ENCODE measurements at places on chromosomes 4 and X.
A peak's percentile ranks its signal among the peaks of the same experiment; 100 is the strongest.

- DNase-seq = no peak
- H3K36me3 ChIP-seq = no peaks in the 10 kb centered on the region
- peaks cover 5% of the 10 kb centered on the region for H3K27me3 ChIP-seq
- H3K4me1 ChIP-seq = no peaks in the 10 kb centered on the region
- no peak overlapping the region for H3K27ac ChIP-seq
Observed at GRCh38 chrX:154333837-154334271, 38.3 kb downstream of the TKTL1 start.

DNA sequence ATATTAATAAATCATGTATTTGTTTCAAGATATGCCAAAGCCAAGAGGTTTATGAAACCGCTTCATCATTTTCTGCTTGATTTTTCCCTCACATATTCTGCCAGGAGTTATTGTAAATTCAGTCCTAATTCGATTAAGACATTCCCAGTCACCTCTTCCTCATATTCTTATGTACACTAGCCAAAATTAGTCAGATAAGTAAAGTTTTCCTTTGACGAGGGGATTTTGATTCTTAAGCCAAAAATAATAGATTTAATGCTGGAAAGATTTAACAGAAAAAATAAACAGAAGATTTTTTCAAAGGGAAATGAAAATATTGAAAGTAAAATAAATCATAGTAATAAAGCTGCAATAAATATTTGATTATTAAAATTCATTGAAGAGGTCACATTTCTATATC lies 51.0 kb upstream of the VEGFC start:
- DNase-seq = no peak
- H3K4me1 ChIP-seq = peaks cover 6% of the 10 kb centered on the region
- no peaks in the 10 kb centered on the region for H3K36me3 ChIP-seq
- H3K27ac ChIP-seq = no peak overlapping the region
- no peaks in the 10 kb centered on the region for H3K27me3 ChIP-seq

DNA sequence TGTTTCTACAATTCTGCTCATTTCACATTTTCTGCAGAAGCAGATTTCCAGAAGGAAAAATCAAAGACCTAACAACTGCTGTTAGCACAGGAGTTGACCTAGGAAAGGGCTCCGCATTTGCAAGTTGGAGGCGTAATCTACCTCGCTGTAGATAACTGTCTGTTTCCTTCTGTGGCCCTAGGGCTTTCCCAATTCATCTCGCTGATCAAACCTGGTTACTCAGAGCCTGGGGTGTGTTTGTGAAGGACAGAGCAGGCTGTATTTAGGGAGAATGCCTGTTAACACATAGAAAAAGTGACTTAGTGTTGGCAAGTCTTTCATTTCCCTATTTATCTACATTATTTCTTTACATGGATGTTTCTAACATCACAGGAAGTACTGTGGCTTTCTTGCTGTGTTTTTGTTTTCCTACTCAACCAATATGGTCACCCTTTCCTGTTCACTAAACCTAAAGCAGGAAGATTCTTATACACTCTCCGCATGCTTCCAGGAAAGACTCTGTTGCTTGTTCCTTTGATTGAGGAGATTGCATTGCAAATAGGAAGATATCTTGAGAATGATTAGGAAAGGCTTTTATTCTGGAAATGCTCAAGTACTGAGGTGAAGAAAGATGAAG lies 40.5 kb downstream of the AGA start:
- H3K4me1 ChIP-seq = no peaks in the 10 kb centered on the region
- no peak for DNase-seq
- no peaks in the 10 kb centered on the region for H3K36me3 ChIP-seq
- H3K27me3 ChIP-seq = no peaks in the 10 kb centered on the region
- H3K27ac ChIP-seq = no peak overlapping the region

DNA sequence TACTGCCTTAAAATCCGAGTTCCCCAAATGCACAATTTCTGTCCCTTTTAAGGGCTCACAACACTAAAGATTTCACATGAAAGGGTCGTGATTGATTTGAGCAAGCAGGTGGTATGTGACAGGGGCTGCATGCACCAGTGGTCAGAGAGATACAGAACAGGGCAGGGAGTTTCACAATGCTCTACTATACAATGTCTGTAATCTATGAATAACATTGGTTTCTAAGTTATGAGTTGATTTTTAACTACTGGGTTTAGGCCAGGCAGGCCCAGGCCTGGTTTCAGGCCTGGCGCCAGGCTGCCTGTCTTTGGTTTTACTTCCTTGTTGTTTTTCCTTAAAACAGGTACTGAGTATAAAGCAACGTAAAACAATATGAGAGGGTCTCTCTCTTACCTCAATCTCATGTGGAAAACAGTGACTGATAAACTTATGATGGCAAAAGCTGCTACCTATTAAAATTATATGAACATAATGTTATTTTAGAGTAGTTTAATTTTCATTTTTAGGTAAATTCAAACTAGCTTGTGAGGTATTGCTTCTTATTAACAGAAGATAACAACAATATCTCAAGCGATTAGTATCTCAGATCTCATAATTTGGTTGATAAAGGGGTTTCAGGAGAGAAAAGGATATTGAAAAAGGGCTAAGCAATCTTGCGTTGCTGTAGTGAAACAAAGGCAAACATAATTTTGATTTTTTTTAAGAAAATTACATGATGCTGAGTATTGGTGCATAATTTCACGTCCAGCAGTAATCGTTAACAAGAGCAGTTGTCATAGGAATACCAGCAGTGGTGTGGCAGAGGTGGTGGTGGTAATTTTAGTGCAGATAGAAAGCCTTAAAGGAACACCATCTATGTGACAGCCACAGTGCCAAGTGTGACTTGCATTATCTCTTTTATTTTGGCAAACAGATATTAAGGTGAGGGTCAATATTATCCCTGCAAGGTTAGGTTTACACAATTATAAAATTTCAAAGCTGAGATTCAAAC lies 944.4 kb upstream of the GRID2 start:
- H3K27me3 ChIP-seq = no peaks in the 10 kb centered on the region
- H3K4me3 ChIP-seq = no peak overlapping the region
- DNase-seq = no peak
- H3K27ac ChIP-seq = peak overlapping the region; percentile 14
- H3K36me3 ChIP-seq = no peaks in the 10 kb centered on the region

GRCh38 chrX:3950373-3950772 lies 236.9 kb upstream of the PRKX start:
- no peak overlapping the region for H3K4me3 ChIP-seq
- H3K4me1 ChIP-seq = no peaks in the 10 kb centered on the region
- H3K27ac ChIP-seq = no peak overlapping the region
- no peaks in the 10 kb centered on the region for H3K36me3 ChIP-seq

DNA sequence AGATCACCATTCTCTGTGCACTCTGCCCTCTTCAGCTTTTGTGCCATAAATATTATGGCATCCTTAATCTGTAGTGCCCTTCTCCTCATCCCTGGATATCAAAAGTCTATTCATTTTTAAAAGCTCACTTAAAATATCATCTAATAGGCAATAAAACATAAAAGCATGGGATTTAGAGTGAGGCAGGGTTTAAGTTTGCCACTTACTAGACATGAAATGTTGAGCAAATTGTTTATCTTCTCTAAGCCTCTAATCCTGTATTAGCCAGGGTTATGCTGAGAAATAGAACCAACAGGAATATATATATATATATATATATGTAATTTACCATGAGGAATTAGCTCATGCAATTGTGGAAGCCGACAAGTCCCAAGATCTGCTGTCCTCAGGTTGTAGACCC lies 472.4 kb upstream of the HS3ST1 start:
- no peak overlapping the region for H3K27ac ChIP-seq
- no peaks in the 10 kb centered on the region for H3K36me3 ChIP-seq
- DNase-seq = no peak
- no peaks in the 10 kb centered on the region for H3K4me1 ChIP-seq
- H3K27me3 ChIP-seq = no peaks in the 10 kb centered on the region

DNA sequence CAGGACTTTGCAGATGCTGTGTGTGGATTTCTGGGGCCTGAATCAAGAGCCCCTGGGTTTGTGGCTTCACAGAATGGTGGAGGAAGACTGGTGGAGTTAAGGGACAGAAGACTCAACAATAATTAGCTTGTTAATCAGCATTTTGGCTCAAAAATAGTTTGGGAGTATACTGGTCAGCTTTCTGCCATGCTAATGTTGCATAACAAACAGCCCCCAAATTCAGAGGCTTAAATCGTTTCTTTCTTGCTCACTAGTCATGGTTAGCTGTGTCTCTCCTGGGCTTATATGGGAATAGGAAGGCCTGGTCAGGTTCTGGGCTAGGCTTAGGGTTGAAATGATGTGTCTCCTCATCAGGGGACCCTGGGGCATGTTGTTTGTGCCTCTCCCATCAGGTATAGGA lies 24.4 kb downstream of the TBL1X start:
- H3K4me1 ChIP-seq = peaks cover 2% of the 10 kb centered on the region
- no peaks in the 10 kb centered on the region for H3K27me3 ChIP-seq
- no peak for DNase-seq
- no peaks in the 10 kb centered on the region for H3K36me3 ChIP-seq
- no peak overlapping the region for H3K4me3 ChIP-seq

DNA sequence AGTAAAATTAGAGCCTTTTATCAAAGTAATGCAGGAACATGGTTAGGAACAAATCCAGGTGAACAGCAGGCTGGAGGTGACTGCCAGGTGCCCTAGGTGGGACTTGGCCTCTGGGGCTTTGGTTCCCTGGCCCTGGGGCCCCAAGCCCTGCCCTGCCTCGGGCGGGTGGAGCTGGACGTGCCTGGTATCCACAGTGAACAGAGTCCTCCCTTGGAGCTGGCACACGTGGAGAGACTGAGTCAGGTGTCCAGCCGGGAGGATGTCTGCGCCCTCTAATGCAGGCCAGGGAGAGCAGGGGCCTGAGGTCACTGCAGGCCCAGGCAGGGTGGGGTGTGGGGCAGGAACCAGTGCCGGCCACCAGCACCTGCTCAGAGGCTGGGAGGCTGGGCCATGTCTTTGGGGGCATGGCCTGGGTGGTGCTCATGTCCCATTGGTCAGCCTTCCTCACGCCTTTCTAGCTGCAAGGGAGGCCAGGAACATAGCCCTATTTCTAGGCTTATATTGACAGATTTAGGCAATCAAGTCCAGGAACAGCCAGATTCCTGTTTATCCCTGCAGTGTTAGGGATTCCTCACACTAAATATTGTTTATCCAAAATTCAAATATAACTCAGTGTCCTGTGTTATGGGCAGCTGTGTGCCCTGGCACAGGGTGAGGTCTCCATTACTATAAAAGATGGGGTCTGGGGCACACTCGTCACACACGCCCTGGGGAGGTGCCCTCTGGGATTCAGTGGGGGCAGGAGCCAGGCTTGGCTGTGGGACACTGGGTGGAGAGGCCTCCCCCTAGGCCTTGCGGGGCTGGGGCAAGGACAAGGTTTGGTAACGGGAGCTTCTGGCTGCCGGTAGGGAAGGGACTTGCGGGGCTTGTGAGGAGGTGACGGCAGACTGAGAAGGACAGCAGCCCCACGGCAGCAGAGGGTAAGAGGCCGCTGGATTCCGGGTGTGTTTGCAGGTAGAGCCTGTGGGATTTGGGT lies 14.3 kb upstream of the NAT8L start:
- DNase-seq = no peak
- H3K4me1 ChIP-seq = peaks cover 38% of the 10 kb centered on the region
- H3K4me3 ChIP-seq = no peak overlapping the region
- H3K27ac ChIP-seq = no peak overlapping the region
- H3K36me3 ChIP-seq = no peaks in the 10 kb centered on the region

DNA sequence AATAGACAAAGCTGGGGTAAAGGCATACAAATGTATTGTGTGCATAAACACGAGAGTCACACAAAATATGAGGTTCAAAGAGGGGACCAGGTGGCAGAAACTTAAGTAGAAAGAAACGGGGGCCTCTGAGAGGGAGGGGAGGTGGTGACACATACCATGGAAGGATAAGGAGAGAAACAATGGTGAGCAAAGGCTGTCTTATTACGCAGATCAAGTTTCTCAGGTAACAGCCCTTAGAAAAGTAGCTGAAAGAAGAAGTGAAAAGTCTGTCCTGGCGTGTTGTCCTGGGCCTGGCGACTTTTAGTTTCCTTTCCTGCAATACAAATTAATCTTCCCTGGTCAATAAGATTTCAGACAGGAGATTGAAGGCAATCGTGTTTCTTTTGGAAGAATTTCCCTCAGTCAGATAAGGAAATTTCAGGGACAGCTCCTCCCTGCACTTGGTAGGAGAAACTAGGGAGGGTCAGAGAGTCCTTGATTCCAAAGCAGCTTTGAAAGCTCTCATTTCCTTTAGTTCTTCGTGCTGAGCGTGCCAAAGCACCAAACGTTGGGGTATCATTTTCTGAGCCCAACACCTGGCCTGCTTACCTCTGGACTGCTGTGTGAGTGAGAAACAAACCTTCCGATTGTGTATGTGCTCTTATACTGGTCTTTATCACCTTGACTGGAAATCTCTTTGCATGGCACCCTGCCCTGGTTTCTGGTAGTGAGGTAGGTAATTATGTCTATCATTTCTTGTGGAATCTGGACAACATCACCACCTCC lies 676.7 kb upstream of the LCORL start:
- H3K27ac ChIP-seq = no peak overlapping the region
- H3K4me1 ChIP-seq = no peaks in the 10 kb centered on the region
- H3K27me3 ChIP-seq = no peaks in the 10 kb centered on the region
- no peak for DNase-seq
- H3K4me3 ChIP-seq = no peak overlapping the region
- no peaks in the 10 kb centered on the region for H3K36me3 ChIP-seq

- H3K27me3 ChIP-seq = no peaks in the 10 kb centered on the region
- H3K4me1 ChIP-seq = no peaks in the 10 kb centered on the region
- H3K27ac ChIP-seq = no peak overlapping the region
- H3K4me3 ChIP-seq = no peak overlapping the region
- no peaks in the 10 kb centered on the region for H3K36me3 ChIP-seq
Observed at GRCh38 chrX:81304563-81304962, 102.7 kb downstream of the SH3BGRL start.

GRCh38 chrX:1720836-1721235 lies 106.0 kb downstream of the ASMT start:
- no peak overlapping the region for H3K27ac ChIP-seq
- H3K36me3 ChIP-seq = no peaks in the 10 kb centered on the region
- H3K27me3 ChIP-seq = no peaks in the 10 kb centered on the region
- H3K4me1 ChIP-seq = no peaks in the 10 kb centered on the region
- no peak overlapping the region for H3K4me3 ChIP-seq
- DNase-seq = no peak

DNA sequence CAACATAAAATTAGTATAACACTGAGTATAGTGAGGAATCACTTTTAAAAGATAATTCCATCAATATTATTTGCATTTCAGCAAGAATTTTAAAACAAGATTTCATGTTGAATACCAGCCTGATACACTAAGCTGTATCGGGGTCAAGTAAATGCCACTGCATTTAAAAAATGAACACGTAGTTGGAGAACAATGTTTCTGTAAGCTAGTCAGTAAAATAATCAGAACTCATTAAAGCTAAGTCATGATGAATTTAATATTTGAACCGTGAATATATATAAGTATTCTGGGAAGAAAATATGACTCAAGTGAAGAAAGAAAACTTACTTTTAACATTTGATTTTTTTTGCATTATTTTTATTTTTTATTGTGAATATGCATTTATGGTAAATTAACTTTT lies 611.0 kb upstream of the PABPC4L start:
- no peaks in the 10 kb centered on the region for H3K36me3 ChIP-seq
- no peaks in the 10 kb centered on the region for H3K27me3 ChIP-seq
- DNase-seq = no peak
- no peak overlapping the region for H3K27ac ChIP-seq
- no peaks in the 10 kb centered on the region for H3K4me1 ChIP-seq
- no peak overlapping the region for H3K4me3 ChIP-seq
